ENCODE measurements at places on chromosomes 12 and 14. TPM values are rescaled to one million over a fixed set of nuclear protein-coding genes. Genes with fewer than 3 reads are reported as not detected.

Gene PKP2
- total RNA-seq, result 1.5 TPM

DNA sequence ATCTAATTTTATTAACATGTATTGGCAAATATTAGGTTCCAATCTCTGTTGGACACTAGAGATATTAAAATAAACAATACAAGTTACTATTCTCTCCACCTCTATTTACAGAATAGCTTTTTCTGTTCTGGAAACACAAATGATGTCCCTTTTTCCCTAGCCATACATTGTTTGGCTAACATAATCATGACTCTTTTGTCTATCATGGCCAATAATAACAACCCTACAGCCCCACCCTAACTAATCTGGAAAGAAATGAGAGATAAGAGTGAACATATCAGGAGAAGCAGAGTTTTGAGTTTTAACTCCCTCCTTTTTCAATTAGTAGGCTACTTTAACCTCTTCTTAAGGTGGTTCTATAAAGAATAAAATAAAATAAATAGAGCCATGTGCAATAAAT is 40.2 kb downstream of the RASSF9 start:
- DNase-seq, result no peak

DNA sequence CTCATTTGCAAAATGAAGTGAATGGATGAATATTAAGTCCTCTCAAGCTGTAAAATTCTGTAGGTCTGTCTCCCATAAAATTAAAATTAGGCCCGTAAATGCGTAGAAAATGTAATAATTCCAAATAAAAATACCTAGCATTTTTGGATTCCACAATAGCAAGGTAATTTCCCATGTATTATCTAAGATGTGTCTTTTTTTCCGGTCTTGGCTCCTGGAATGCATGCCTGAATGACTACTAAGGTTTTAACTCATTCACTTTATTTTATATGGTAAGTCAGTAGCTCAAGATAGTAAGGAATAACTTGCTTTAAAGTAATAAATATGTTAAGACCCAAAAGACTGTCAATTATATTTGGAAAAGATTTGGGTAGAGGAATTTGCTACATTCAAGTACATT is 11.1 kb downstream of the TXNRD1 start:
- no peak for DNase-seq

- DNase-seq, result no peak
Observed at GRCh38 chr12:80692114-80692513, 15.3 kb upstream of the MYF6 start.

Gene SLC38A2
- 270 TPM for total RNA-seq

Gene CLEC4D
- total RNA-seq, result 15.7 TPM

Gene CLEC1A
- 8.9 TPM for total RNA-seq

DNA sequence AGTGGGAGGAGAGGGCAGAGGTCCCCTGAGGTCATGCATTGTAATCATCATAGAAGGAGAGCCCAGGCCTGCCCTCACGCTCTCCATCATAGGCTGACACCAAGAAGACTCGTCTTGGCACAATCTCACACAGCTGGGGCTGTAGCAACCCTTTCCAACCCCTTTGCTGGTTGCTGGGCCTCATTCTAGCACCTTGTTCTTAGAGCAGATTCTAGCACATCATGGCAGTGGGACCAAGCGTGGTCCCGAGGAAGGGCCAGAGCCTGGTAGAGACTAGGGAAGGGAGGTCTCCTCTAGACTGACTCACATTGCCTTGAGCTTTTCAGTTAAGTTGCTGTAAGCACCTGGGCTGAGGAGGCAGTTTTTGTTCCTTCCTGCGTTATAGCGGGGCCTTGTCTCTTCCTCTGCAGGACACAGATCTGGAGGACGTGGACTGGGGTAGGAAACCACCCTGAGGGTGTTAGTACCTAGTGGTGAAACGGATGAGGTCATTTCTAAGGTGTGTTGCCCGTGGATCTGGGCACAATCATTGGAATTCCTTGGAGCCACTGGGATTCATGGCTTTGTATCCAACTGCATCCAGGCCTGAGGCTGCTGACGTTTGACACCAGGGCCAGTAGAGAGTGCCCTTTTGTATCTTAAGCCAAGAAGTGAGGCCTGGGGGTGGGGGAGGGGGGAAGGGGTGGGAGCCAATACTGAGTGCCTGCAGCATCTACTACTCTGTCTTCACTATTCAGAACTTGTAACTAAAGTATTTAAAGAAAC is 19.9 kb downstream of the RPS6KL1 start:
- DNase-seq, result no peak

DNA sequence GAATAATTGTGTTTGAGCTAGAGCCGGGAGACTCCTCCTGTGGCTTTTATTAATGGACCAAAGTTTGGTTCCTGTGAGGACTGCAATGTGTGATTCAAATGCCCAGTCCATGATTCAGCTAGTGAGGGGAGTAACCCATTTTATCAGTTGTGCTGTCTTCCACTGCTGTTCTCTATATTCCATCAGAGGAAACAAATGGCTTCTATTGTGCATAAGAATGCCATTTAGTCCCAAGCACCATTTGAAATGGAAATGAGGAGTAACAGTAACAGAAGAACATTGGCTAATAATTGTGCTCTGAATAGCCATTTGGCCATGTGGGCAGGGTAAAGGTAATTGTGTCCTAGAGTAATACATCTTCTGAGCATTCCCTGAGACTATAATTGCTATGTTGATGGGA is 642.7 kb downstream of the DIO2 start:
- DNase-seq, result no peak

Data from left lung (tissue), 14 donors.